ENCODE measurements at places on chromosomes 12 and 14.

GRCh38 chr14:68665792-68666204 lies 127.1 kb downstream of the ZFP36L1 start:
- no peak for DNase-seq

DNA sequence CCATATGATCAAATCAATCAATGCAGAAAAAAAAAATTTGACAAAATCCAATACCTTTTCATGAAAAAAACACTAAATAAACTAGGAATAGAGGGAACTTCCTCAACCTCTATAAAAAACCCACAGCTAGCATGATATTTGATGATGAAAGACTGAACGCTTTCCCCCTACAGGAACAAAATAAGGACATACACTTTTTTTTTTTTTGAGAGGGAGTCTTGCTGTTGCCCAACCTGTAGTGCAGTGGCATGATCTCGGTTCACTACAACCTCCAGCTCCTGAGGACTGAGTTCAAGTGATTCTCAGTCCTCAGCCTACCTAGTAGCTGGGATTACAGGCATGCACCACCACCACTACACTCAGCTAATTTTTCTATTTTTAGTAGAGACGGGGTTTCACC lies 17.9 kb upstream of the CAMKK2 start:
- DNase-seq, result no peak

DNA sequence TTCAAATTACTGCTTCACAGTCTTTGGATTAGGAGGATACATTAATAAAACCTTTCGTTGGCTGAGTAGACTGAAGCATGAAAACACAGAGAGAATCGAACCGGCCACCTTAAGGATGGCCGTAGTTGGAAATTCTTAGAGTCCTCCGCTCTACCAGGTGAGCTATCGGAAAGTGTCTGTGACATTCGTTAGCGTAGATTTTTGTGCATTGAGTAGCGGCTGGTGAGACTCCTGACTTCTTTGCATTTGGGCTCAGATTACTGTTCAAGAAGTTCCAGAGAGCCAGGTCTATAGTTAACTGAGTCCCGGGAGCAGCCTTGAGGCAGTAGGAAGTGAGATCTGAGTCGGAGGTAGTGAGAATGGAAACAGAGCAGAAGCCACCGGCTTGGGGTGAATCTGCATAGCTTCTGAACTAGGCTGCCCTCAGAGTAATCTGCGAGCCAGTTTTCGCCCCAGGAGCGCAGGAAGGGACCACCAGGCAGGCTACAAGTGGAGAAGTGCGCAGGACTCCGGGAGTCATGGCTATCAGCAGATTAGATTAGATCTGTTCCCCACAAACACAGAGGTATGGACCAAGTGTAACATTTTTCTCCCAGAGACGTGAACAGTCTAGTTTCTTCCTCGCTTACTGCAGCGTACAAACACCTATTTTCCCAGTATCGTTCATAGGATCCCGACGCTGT lies 11.0 kb downstream of the OR6S1 start:
- DNase-seq, result peak; percentile 34

- no peak for DNase-seq
Measured at GRCh38 chr14:78173346-78174035, 3.3 kb downstream of the NRXN3 start.

DNA sequence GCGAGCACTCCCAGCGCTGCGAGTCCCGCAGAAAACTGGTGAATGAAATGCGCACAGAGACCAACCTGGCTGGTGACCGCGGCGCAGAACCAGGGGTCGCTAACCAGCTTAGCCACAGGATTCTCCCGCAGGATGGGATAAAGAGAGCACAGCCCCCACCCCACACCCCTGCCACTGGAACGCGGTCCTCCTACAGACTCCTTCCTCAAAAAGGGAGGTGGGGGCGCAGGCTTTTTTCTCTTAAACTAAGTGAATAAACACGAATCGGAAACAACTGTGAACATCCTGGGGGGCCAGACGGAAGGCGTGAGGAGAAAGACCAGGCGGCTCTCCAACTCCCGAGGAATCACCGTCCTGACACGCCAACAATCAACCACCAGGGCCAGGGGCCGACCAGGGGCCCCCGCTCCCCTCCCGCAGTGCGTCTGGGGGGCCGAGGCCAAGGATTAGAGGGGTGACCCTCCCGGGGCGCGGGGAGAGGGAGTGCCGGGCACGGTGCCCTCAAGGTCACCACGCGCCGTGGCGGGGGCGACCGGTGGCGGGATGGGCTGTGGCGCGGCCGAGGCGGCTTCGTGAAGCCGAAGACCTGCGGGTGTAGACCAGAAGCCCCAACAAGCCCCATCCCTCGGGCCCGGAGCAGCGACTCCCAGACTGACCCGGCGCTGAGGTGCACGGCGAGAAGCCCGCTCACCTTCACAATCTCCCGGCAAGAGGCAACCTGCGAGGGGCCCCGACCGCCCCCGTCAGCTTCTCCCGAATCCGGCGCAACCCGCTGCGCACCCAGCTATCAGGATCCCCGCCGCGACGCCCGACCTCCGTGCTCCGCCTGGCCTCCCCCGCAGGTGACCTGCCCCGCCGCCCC lies 704 bp downstream of the ATP2B1 start:
- peak; percentile 28 for DNase-seq

GRCh38 chr12:58420503-58420902 lies 479.1 kb downstream of the ATP23 start:
- no peak for DNase-seq

- no peak for DNase-seq
Measured at GRCh38 chr14:73696466-73697400, 17.5 kb downstream of the PNMA1 start.

DNA sequence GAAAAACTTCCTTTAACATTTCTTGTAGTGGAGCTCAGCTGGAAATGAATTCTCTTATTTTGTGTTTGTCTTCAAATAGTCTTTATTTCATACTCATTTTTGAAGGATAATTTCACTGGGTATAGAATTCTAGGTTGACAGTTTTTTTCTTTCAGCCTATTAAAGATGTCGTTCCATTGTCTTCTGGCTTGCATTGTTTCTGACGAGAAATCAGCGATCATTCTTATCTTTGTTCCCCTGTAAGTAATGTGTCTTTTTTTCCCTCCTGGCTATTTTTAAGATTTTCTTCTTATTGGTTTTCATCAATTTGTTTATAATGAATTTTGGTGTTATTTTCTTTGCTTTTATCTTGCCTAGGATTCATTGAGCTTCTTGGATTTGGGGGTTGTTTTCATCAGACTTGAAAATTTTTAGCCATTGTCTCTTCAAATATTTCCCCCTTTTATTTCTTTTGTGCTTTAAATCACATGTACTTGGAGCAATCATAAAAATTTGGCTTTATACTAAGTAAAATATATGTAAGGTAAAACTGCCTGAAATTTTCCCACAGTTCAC lies 89.4 kb downstream of the UNC79 start:
- DNase-seq, result no peak

GRCh38 chr14:21091821-21092272 lies 6.6 kb downstream of the ZNF219 start:
- DNase-seq, result no peak

DNA sequence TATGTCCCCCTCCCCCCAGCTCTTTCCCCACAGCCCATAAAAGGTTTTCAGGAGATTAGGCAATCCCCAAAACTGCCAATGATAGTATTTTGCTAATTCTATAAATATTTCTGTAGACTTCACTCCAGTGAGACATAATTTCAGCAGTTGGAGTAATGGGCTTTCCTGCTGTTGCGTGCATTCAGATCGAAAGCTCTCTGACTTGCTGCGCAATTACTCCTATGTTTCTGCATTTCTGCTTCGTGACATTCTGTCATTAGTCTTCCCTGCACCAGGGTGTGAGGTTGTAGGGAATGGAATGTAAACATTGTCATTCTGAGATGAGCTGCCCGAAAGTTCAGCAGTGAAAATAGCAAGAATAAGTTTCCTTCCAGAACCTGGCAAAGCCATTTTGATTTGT lies 58.2 kb downstream of the SAMD4A start:
- DNase-seq, result no peak

GRCh38 chr12:89350630-89351488 lies 1.4 kb downstream of the DUSP6 start:
- DNase-seq, result no peak

- DNase-seq, result no peak
Measured at GRCh38 chr12:30515351-30515750, 180.3 kb downstream of the IPO8 start.

DNA sequence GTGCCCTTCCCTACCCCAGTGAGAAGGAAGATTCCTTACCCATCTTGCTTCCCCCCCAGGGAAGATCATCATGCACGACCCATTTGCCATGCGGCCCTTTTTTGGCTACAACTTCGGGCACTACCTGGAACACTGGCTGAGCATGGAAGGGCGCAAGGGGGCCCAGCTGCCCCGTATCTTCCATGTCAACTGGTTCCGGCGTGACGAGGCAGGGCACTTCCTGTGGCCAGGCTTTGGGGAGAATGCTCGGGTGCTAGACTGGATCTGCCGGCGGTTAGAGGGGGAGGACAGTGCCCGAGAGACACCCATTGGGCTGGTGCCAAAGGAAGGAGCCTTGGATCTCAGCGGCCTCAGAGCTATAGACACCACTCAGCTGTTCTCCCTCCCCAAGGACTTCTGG lies 9.3 kb downstream of the PCK2 start:
- no peak for DNase-seq

DNA sequence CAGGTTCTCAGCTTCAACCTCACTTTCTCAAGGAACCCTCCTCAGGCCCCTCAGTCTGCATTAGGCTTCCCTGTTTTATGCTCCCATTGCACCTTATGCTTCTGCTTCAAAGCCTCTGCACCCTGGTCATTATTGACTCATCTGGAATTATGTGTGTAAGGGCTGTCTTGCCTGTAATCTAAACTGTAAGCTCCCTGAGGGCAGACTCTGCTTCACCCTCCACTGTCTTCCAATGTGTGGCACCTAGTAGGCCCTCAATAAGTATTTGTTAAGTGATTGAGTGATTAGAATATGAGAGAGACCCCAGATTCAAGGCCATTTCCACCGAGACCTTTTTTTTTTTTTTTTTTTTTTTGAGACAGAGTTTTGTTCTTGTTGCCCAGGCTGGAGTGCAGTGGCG lies 79.1 kb downstream of the VCPKMT start:
- DNase-seq, result no peak

- DNase-seq, result no peak
Measured at GRCh38 chr12:105223352-105223845, 12.6 kb downstream of the APPL2 start.

DNA sequence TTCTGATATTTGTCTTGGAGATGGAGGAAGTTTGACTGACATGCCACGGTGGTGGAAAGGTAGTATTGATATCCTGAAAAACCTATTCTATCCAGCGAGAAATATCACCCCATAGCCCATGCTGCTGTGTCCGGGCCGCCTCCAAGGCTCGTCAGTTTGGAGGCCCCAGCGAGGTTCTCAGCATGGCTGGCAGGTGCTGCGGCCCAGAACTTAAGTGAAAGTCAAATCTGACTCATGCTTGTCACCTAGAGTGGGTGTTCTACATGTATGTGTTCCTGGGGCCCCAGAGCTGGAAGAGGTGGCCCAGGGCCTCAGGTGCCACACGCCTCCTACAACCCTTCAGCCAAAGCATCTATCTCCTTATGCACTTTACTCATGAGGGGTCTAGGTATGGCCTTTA lies 92.9 kb downstream of the GCH1 start:
- no peak for DNase-seq

GRCh38 chr14:35534873-35535482 lies 1.0 kb downstream of the INSM2 start:
- peak; percentile 60 for DNase-seq

GRCh38 chr12:102438827-102439210 lies 41.5 kb downstream of the IGF1 start:
- DNase-seq, result no peak

DNA sequence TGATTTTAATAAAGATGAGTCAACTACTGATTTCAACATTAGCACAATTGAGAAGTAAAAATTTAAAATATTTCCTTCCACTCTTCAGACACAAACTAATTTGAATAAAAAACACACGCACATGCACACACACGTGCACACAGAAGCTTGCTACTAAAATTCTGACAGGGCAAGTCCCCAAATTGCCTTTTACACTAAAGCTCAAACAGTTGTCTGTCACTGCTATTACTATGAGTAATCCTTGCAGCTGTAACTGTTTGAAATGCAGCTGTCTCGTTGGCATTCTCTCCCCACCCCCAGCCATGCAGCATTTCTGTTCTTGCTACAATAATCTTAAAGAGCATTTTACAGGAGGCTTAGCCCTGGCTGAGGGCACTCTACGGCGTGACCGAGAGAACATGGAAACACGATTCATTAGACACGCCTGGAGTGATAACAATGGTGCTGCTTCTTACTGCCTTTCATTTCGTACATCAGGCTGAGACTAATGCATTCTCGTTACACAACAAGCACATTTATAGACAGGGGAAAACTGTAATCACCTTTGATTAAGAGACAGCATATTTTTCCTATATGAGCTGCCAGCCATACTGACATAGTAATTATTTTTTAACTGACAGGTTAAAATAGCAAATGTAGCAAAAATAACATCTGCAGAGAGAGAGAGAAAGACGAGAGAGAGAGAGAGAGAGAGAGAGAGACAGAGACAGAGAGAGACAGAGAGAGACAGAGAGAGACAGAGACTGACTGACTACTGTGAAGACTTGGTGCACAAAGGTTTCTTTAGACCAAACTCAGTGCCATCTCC lies 153.8 kb downstream of the MED13L start:
- DNase-seq, result no peak

- DNase-seq, result no peak
Measured at GRCh38 chr14:75164809-75165208, 11.6 kb downstream of the TMED10 start.

GRCh38 chr14:43786066-43786762 lies 720.9 kb downstream of the FSCB start:
- no peak for DNase-seq

- DNase-seq, result no peak
Measured at GRCh38 chr12:123934016-123934620, 38.5 kb downstream of the CCDC92 start.

DNA sequence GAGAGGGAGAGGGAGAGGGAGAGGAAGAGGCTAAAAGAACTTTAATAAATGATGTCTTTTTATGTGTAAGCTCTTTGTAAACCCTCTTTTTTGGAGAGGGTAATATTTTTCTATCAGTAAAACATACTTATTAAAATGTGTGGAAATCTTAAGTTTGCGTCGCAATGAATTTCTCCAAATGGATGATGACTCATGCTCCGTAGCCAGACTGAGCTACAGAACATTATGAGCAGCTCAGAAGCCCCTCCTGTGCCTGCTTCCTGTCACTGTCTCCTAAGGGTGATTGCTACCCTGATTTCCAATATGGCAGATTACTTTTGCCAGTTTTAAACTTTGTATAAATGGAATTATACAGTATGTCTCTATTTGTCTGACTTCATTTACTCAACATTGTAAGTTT lies 13.0 kb upstream of the PYGL start:
- no peak for DNase-seq

GRCh38 chr12:14410177-14410576 lies 44.7 kb downstream of the ATF7IP start:
- no peak for DNase-seq

DNA sequence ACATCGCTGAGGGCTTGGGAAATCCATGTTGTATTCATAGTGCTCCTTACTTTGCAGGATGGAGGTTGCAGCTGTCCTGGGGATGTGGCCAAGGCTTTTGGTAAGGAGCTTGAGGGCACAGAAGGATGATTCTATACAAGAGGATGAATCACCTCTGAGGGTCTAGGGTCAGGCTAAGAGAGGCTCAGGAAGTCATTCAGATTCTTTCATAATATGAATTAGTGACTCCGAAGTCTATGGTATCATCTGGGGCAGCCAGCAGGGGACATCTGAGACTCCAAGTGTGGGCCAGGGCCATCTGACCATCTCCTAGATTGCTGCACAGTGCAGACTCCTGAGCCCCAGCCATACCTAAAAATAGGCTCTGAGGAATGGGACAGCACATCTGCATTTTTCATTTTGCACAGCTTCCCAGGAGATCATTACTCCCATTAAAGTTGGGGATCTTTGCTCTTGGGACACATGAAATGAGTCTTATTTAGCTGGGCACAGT lies 4.8 kb downstream of the GMPR2 start:
- no peak for DNase-seq

Data from stimulated activated CD4-positive, alpha-beta T cell treated with anti-CD3 and anti-CD28 coated beads, Interleukin-4, amount 100 ng/mL, for 48 hours (primary cell).